ENCODE measurements at places on chromosomes 1 and 21.

DNA sequence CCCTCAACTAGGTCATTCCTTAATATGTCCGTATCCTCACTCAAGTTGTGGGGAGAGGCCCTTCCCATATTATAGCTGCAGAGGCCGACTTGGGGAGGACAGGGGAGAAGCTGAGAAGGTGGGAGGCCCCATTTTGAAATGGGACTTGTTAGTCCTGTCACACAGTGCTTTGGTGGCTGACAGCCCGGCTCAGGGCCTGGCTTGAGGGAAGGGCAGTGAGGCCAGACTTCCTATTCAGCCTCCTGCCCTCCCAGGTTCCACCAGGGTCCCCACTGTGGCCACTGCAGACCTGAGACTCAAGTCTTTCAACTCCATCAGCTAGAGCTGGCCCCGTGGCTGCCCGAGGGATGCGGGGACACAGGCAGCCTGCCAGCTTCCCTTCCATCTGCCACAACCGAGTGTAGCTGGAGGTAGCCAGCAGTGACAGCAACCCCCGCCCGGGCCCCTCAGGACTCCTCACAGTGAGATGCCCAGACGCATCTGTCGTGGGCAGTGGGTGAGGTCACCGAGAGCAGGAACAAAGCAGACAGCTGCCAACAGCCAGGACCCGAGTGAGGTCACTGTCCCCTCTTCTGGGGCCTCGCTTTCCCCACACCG, 36.9 kb downstream of the SIM2 start:
- DNase-seq: no peak

DNA sequence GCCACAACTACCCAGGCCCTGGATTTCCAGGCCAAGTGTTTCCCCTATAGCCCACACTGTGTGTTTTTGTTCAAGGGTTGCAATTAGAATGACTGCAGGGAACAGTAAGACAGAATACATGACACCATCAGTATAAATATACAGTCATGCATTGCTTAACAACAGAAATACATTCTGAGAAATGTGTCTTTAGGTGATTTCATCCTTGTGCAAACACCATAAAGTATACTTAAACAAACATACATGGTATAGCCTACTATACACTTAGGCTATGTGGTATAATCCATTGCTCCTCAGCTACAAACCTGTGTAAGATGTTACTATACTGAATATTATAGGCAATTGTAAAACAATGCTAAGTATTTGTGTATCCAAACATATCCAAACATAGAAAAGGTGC, 7.5 kb upstream of the SLC44A5 start:
- DNase-seq: no peak

DNA sequence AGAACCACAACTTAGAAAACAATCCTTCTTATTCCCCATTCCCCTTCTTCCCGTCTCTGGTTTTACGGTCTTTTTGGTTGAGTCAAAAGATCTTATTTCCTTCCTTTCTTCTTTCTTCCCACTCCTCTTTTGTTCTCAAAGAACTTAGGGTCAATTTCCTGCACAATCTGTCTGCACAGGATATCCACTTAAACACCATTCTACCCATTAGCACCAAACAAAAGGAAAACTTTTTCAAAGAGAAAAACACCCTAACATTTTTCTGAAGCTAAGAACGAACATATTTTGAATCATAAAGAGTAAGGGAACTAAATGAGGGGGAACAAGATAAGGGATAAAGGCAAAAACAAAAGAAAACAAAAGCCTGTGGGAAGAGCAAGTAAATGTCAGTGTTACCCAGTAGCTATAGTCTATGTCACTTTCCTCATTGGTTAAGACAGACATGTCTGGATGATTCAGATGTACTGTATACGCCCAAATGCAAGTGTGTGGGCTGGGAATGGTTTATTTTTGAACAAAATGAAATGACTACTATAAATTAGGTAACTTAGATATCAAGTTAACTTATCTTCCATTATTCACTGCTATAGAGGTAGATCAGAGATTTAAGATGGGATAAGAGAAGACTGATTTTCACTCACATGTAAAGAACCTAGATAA, 59.9 kb downstream of the TOR3A start:
- peak; percentile 65 for DNase-seq

GRCh38 chr1:205438213-205439158, 16.6 kb upstream of the LEMD1 start:
- DNase-seq: peak; percentile 94

GRCh38 chr21:25571726-25572121, 35.6 kb downstream of the MRPL39 start:
- no peak for DNase-seq

GRCh38 chr1:38326135-38326534, 279.5 kb upstream of the POU3F1 start:
- DNase-seq: no peak

GRCh38 chr1:228974273-228974672, 239.0 kb downstream of the RHOU start:
- DNase-seq: no peak

DNA sequence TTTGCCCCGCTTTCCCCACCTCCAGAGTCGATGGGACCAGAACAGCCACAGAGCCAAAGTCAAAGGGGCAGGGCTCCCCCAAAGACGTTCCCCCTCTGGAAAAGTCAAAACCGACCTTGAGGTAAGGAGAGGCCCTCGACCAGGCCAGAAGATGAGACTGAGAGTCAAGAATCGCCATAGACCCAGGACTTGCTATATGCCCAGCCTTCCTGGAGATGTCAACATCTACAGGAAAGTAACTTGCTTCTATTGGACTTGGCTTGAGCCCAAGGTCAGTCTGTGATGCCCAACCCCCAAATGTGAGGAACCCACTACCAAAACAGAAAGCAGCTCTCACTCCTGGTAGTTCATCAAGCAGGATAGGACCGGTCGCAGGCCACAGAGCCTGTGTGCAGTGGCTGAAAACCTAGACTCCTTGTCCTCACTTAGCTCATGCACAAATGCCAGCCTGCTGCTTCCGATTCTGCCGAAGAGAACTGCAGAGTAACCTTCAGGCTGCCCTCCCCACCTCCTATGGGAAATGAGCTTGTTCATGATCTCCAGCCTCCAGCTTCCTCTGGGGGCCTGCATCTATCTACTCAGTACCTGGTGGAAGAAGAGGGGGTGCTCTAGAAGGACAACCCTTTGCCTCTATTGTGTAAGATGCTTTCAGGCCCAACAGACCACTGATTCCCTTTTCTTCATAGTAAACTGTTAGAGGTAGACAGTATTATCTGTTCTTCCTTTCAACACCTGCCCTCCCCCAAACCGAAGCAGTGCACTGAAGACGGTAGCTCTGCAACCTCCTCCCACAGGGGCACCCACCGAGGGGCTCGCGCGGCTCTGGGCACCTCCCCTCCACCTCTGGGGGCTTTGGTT, 1.4 kb downstream of the ACOT7 start:
- no peak for DNase-seq

GRCh38 chr1:193519922-193520321, 333.5 kb upstream of the B3GALT2 start:
- DNase-seq: no peak

GRCh38 chr1:201011616-201012015, 11.9 kb downstream of the KIF21B start:
- DNase-seq: no peak

DNA sequence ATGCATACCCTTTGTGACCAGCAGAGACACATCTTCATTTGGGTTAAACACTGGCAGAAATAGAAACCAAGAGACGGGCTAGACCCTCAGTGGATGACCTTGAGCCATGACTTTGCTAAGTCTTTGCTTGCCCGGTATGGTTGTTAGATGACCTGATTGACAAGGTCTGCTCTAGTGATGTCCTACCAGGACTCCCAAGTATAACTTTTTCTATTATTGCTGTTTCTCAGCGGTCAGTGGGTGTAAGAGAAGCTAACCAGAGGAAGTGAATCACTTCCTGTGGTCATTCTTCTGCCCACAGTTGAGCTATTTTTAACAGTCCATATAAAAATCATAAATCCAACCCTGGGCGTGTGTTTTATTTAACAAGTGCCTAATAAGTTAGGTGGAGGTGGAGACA, 126.2 kb upstream of the ETS2 start:
- no peak for DNase-seq

- DNase-seq: no peak
These were observed 8.0 kb downstream of the SMAP2 start for GRCh38 chr1:40381268-40382107.

DNA sequence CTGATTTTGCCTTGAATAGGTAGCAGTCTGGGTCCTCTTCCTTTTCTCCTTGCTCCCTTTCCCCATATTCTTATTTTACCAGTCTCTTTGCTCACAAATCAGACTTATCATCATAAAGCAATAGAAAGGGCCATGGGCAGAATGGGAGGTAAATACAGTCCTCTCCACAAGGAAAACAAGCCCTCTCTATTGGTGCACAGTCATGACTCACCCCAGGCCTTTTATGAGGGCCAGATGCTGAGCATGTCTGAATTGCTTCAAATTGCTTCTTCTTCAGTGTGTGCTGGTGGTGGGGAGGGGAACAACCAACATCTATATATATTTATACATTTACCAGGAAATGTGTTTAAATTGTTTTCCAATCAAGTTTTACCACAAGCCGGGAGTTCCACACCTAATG, 75.2 kb downstream of the GFI1 start:
- DNase-seq: peak; percentile 13

DNA sequence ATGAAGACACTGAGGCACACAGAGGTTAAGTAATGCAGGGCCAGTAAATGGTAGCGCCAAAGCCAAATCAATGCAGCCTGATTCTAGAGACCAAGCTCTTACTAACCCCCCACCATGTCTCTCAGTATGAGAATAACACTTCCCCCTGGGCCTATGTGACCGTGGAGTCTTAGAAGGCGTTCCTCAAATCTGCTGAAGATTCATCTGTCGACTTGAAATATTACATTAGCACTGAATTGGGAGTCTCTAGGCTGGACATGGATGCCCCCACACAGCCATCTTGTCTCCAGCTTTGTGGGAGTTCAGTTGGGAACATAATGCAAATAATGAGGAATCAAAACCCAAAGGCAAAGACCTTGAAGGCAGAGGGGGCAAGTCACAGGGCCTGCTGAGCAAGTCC, 117.9 kb upstream of the HMGB4 start:
- DNase-seq: no peak

- DNase-seq: no peak
These were observed 360.2 kb downstream of the VAV3 start for GRCh38 chr1:107604825-107605224.

- DNase-seq: no peak
These were observed 38.9 kb downstream of the NOS1AP start for GRCh38 chr1:162108426-162108825.

DNA sequence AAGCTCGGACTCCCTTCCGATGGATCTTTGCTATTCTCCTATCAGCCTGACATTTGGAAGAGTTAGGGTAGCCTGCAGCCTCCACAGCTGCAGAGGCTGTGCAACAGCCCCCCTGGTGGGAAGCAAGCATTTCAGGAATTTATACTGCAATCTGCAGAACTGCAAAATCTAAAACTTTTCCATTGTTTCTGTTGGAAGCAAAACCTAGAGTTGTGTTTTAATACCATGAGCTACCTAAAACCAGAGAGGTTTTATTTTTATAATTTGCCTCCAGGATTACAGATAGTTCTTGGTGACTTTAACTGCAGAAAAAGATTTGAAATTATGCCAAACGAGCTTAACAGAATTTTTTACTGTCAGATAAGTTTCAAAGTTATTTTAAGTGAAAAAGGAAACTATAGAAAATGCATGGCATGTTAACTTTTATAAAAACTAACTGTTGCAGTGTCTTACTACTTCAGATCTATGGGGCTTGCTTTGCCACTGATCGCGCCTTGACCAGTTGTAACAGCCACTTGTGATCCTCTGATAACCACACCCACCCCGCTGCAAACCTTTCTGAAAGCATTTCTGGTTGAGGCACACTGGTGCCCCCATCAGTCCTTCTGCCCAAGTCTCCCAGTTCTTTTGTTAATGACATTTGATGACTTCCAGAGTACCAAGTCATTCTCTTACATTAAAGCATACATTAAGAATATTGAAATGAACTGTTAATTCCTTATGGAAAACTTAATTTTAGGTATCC, 64.8 kb downstream of the PRDM2 start:
- DNase-seq: no peak

- DNase-seq: no peak
These were observed 90.0 kb upstream of the KCND3 start for GRCh38 chr1:112079446-112079845.

DNA sequence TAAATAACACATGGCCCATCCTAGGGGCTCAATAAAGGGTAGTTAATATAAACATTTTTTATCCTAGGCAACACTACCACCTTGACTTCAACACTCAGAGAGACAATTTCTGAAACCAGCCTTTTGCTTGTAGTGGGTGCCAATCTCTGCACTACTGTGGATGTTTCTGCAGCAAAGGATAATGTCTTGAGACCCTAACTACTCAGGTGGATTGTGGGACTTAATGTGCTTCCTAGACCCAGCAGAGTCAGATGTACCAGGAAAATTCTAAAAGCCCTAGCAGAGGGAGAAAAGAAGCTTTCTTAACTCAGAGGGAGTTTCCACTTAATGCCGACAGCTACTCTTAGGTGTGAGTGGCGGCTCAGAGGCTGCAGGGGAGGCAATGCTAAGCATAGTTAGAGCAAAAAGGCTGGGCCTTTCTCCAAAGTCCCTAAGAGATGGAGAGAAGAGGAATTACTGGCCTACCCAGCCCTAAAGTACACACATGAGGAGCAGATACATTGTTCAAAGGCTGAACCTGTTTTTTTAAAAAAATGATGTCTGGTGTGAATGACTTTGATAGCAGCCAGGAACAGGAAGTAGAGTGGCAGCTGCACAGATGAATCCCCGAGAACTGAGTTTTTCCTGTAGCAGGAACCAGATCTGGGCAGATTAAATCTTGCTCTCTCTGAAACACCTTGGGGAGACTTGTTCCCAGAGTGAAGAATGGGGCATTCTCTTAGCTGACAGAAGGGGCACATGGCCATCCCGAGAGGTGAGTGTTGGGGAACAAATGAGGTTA, 33.5 kb upstream of the ABCD3 start:
- DNase-seq: no peak

GRCh38 chr1:96329121-96329520, 392.5 kb upstream of the PTBP2 start:
- no peak for DNase-seq

- DNase-seq: no peak
These were observed 216.8 kb upstream of the C1orf87 start for GRCh38 chr1:60290393-60290792.

- DNase-seq: no peak
These were observed 88.0 kb upstream of the IFFO2 start for GRCh38 chr1:19044471-19044870.

DNA sequence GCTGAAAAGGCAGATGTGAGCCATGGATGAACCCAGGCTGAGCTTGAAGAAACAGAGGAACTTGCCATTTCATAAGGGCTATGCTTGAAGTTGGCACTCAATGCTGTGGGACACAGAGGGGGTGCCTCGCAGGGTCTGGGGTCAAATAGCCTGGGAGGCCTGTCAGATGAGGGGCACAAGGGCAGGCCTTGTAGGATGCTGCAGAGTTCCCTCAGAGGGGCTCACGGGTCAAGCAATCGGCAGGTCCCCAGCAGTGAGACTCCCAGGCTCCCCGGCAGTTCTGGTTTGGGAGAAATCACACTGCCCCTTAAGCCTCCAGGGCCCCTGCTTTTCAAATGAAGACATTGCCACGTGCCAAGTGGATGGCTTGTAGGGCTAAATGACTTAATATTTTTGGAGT, 116.7 kb upstream of the GRIK3 start:
- no peak for DNase-seq

All from RWPE1 (cell line).